ENCODE measurements at places on chromosomes 12 and 14. TPM values are rescaled to one million over a fixed set of nuclear protein-coding genes. Genes with fewer than 3 reads are reported as not detected.

Gene FAM186B
- 0.33 TPM for total RNA-seq

Gene PPP1R36
- 0.51 TPM for total RNA-seq

Gene WNT5B
- not detected for total RNA-seq

GRCh38 chr12:124548854-124549378, 18.5 kb downstream of the NCOR2 start:
- H3K27me3 ChIP-seq: no peaks in the 10 kb centered on the region
- DNase-seq: peak; percentile 69
- peak overlapping the region; percentile 16 for H3K27ac ChIP-seq
- no peaks in the 10 kb centered on the region for H3K36me3 ChIP-seq
- H3K4me1 ChIP-seq: peaks cover 27% of the 10 kb centered on the region
- H3K4me3 ChIP-seq: no peak overlapping the region

- no peaks in the 10 kb centered on the region for H3K4me1 ChIP-seq
- H3K27ac ChIP-seq: no peak overlapping the region
- H3K27me3 ChIP-seq: no peaks in the 10 kb centered on the region
These were observed 86.0 kb upstream of the OTX2 start for GRCh38 chr14:56896231-56896630.

DNA sequence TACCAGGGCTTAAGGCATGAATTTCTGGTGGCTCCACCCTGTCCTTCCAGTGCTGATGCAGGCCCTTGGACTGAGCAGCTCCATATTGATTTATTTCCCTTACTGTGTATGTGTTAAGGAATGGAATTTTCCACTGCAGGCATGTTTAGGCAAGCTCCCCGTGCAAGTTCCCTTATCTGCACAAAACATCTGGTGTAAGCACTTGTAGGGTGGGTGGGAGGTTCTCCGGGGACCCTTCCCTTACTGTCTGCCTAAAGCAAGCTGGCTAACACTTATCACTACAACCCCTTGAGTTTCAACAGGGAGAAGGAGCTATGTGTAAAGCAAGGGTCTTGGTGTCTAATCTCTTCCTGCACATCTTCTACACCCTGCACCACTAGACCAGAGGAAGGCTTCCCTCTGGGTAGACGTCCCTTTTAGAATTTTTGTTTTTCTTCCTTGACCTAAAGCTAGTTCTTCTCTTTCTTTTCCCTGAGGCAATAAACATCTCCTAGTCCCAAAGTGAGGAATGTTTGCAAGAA, 22.0 kb upstream of the DRAM1 start:
- H3K4me1 ChIP-seq: no peaks in the 10 kb centered on the region
- no peak overlapping the region for H3K27ac ChIP-seq
- H3K4me3 ChIP-seq: no peak overlapping the region
- H3K27me3 ChIP-seq: no peaks in the 10 kb centered on the region
- peak; percentile 63 for DNase-seq

DNA sequence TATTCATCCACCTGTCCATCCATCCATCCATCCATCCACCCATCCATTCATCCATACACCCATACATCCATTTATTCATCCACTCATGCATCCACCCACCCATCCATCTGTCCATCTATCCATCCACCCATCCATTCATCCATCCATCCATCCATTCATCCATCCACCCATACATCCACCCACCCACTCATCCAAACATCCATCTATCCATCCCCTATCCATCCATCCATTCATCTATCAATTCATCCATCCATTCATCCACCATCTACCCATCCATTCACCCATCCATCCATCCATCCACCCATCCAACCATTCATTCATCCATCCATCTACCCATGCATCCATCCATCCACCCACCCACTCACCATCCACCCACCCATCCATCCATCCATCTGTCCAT, 142.6 kb upstream of the SFSWAP start:
- DNase-seq: no peak
- no peaks in the 10 kb centered on the region for H3K27me3 ChIP-seq
- H3K36me3 ChIP-seq: no peaks in the 10 kb centered on the region
- H3K27ac ChIP-seq: no peak overlapping the region
- no peaks in the 10 kb centered on the region for H3K4me1 ChIP-seq
- H3K4me3 ChIP-seq: no peak overlapping the region

GRCh38 chr12:75877763-75878621, 153.6 kb downstream of the PHLDA1 start:
- peak; percentile 68 for DNase-seq
- H3K27ac ChIP-seq: no peak overlapping the region
- H3K4me3 ChIP-seq: no peak overlapping the region
- no peaks in the 10 kb centered on the region for H3K27me3 ChIP-seq
- H3K36me3 ChIP-seq: no peaks in the 10 kb centered on the region

GRCh38 chr14:37122288-37122687, 50.1 kb downstream of the SLC25A21 start:
- H3K4me3 ChIP-seq: no peak overlapping the region
- H3K36me3 ChIP-seq: no peaks in the 10 kb centered on the region
- DNase-seq: peak; percentile 85
- H3K27ac ChIP-seq: no peak overlapping the region

DNA sequence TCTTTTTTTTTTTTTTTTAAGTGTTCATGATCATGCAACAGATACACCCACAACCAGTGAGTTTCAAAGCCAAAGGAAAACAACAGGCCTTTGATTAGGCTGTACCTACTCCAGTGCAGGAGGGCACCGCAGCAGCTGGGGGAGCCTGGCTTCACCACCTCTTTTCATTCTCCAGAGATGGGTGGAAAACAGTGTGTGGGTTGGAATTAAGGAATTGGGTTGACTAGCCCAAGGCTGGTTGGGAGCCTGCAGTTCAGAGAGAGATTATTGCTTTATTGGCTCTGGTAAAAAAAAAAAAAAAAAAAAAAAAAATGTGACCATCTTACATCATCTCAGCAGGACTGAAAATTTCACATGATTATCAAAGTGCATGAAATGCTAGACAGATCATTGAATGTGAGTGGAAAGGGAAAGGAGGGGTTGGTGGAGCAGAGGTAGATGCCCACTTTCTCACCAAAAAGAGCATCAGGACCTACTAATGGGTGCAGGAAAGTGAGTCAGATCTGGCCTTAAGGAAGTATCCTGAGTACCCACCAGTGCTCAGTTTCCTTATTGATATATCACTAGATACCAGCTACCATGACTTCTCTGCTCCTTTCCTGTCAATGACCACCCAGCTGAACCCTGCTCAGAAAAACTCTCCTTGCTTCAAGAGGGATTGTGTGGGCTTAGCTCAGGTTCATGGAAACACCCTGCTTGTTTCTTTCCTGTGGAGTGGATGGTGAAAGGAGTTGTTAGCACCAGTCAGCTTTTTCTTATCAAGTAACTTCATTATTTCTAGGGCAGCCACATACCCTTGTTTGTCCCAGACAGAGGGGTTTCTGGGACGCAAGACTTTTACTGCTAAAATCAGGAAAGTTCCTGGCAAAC, 54.8 kb upstream of the DYRK2 start:
- H3K27ac ChIP-seq: no peak overlapping the region
- no peaks in the 10 kb centered on the region for H3K27me3 ChIP-seq
- DNase-seq: no peak
- H3K4me1 ChIP-seq: no peaks in the 10 kb centered on the region

- no peak overlapping the region for H3K4me3 ChIP-seq
- H3K27ac ChIP-seq: no peak overlapping the region
- peaks cover 3% of the 10 kb centered on the region for H3K4me1 ChIP-seq
These were observed 6.8 kb downstream of the USP5 start for GRCh38 chr12:6858799-6859198.

DNA sequence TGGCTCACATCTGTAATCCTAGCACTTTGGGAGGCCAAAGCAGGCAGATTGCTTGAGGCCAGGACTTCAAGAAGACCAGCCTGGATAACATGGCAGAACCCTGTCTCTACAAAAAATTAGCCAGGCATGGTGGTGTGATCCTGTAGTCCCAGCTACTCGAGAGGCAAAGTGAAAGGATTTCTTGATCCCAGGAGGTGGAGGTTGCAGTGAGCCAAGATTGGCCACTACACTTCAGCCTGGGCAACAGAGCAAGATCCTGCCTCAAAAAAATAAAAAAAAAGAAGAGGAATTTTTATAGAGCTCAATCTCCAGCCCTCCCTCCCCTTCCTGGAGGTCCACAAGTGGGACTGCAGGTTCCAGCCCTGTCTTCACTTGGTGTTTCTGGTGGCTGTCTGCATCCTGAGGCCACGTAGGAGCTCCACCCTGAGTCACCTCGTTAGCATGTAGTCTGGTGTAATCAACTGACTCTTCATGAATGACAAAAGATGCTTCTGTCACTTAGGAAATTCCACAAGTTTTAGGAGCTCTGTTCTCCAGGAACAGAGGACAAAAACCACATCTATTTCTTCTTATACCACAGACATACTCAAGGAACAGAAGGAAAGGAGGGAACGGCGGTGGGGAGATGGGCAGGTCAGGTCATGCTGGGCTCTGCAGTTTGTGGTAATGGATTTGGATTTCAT, 16.2 kb downstream of the CCDC62 start:
- H3K4me1 ChIP-seq: no peaks in the 10 kb centered on the region
- no peaks in the 10 kb centered on the region for H3K27me3 ChIP-seq
- H3K27ac ChIP-seq: no peak overlapping the region
- H3K4me3 ChIP-seq: no peak overlapping the region

DNA sequence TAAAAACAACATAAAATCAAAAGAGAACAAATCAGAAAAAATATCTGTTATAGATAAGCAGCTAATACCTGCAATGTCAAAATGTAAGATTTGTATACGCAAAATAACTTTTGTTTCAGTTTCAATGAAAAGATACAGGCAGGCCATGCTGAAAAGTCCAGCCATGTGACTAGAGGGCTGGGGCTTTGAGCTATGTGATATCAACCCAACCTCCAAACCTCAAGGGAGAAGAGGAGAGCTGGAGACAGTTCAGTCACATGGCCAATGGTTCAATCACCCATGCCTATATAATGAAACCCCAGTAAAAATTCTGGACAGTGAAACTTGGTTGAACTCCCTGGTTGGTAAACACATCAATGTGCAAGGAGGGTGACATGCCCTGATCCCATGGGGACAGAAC, 5.3 kb downstream of the COX16 start:
- no peak overlapping the region for H3K27ac ChIP-seq
- peaks cover 6% of the 10 kb centered on the region for H3K4me1 ChIP-seq
- H3K4me3 ChIP-seq: no peak overlapping the region
- H3K27me3 ChIP-seq: no peaks in the 10 kb centered on the region
- H3K36me3 ChIP-seq: no peaks in the 10 kb centered on the region

- peaks cover 13% of the 10 kb centered on the region for H3K36me3 ChIP-seq
- H3K27ac ChIP-seq: no peak overlapping the region
- H3K27me3 ChIP-seq: no peaks in the 10 kb centered on the region
- H3K4me3 ChIP-seq: no peak overlapping the region
- no peaks in the 10 kb centered on the region for H3K4me1 ChIP-seq
These were observed 8.3 kb downstream of the TMX1 start for GRCh38 chr14:51248016-51248987.

GRCh38 chr14:52458721-52459085, 93.6 kb downstream of the TXNDC16 start:
- no peaks in the 10 kb centered on the region for H3K27me3 ChIP-seq
- H3K27ac ChIP-seq: no peak overlapping the region
- H3K4me3 ChIP-seq: no peak overlapping the region
- no peaks in the 10 kb centered on the region for H3K36me3 ChIP-seq
- DNase-seq: no peak

- no peaks in the 10 kb centered on the region for H3K27me3 ChIP-seq
- no peak for DNase-seq
- H3K4me3 ChIP-seq: no peak overlapping the region
- H3K4me1 ChIP-seq: no peaks in the 10 kb centered on the region
- H3K27ac ChIP-seq: no peak overlapping the region
- no peaks in the 10 kb centered on the region for H3K36me3 ChIP-seq
These were observed 295.3 kb upstream of the SOX5 start for GRCh38 chr12:24244801-24245200.

DNA sequence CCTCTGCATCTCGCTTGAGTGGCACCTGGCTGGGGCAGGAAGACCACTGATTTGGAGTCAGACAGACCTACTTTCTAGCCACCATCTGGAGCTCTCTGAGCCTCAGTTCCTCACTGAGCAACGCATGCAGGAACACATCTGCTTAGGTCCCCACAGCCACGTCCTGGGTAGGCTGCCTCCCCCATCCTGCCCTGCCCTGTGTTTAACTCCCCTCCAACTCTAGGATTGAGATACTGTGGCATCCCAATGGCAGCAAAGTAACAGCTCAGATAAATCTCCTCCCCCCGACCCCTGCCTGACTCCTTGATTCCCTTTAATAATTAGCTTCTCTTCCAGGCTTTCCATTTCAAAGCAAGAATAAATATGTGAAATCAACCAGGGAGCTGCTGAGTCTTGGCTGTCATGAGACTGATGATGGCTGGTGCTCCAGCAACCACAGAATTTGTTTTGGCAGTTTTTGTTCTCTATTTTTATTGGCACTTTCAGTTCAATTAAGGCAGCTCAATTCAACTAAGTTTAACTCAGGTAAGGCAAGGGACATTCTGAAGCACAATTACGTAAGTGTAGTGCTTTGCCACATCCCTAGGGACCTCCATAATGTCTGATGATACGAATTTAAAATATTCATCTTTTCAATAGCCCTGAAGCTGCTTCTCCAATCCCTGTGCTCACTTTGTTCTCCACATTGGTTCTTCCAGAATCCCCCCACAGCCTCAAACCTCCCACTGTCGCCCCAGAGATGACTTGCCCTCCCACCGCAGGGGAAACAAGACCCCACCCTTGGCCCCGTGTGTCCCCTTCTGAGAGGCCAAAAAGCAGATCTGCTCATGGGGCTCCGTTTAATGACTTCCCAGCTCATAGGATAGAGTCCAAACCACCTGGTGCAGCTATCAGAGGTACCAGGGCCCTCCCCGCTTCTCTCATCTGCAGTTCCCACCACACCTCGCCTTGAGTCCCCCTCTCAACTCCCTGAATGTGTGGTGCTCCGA, 58.2 kb downstream of the ESR2 start:
- no peak overlapping the region for H3K27ac ChIP-seq
- peaks cover 24% of the 10 kb centered on the region for H3K4me1 ChIP-seq
- no peaks in the 10 kb centered on the region for H3K27me3 ChIP-seq
- no peak for DNase-seq

DNA sequence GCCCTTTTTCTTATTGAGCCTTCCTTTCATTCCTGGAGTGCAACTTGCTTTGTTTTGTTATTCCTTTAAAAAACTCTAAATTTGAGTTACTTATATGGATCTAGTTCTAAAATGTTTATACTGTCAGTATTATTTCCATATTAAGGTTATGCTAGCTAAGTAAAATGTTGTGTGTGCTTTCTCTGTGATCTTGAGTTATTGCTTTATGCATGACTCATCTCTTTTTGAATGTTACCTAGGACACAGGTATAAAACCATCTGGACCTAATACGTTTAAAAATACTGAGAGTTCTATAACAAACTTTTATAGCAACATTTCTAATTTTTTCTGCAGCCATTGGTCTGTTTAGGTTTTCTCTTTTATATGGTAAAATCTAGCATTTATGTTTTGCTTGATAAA, 132.8 kb upstream of the LGR5 start:
- DNase-seq: no peak
- no peak overlapping the region for H3K4me3 ChIP-seq
- no peaks in the 10 kb centered on the region for H3K36me3 ChIP-seq
- no peaks in the 10 kb centered on the region for H3K4me1 ChIP-seq
- no peaks in the 10 kb centered on the region for H3K27me3 ChIP-seq

Measured in endothelial cell of umbilical vein (primary cell).